Ecto neural progenitor cell (in vitro differentiated cells): ENCODE measurements at places on chromosomes 7 and 10.
A peak's percentile ranks its signal among the peaks of the same experiment; 100 is the strongest.

GRCh38 chr7:12719981-12720865 lies 32.8 kb downstream of the ARL4A start:
- DNase-seq: no peak

DNA sequence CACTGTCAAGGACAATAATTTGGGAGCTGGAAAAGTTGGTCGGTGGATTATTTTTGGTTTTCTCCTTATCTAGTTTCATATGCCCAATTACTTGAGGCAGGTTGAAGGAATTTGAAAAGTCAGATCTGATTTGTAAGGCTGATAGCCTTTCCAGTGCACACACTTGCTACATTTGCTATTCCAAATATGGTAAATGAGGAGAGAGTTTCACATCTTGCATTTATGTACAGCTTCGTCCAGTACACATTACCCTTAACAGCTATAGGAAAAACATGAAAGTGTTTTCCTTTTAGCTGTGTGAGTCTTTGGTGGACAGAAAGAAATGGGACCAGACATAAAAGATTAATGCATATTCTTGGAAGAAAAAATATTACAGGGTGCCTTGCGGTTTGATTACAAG lies 201.8 kb downstream of the CELF2 start:
- no peak for DNase-seq

GRCh38 chr10:102595897-102596296 lies 48.4 kb upstream of the TRIM8 start:
- no peak for DNase-seq

DNA sequence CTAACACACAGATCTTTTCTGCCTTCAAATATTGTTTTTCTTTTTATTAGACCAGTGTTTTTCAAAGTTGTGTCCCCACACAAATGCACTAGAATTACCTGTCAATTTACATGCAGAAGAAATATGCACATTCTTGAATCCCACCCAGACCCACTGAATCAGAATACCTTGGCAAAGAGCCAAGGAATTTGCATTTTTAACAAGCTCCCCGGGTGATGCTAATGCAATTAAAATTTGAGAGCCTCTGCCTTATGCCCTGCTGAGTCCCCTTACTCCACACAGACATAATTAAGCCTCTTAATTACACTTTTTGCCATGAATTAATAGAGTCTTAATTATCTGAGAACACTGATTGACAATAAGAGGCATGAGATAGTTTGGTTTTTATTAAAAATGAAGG lies 201.2 kb upstream of the GRB10 start:
- DNase-seq: no peak

DNA sequence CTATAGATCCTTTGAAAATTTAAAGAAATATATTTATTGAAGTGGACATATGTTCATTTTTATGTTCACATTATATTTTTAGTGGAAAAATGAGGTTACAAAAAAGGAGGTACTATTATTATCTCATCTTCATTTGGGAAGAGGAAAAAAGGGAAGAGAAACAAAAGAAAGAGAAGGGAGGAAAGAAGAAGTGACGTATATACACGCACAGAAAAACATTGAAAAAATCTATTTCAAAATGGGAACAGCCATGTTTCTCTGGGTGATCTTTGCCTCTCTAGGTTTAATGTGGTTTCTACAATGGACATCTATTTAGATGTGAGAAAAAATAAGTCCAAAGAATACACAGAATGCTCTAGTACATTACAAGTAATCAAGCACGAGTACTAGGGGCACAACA lies 14.8 kb downstream of the ANK3 start:
- no peak for DNase-seq

DNA sequence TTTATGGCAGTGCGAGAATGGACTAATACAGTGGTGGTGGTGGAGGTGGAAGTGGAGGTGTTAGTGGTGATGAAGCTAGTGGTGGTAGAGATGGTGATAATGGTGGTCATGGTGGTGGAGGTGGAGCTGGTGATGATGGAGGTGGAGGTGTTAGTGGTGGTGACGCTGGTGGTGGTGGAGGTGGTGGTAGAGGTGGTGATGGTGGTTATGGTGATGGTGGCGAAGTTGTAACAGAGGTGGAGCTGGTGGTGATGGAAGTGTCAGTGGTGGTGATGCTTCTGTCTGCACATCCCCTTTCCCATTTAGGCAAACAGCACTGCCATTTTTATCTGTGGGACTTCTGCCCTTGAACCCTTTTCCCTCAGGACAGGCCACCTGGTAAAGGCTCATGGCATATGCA lies 7.4 kb upstream of the PTPRN2 start:
- DNase-seq: peak; percentile 81

DNA sequence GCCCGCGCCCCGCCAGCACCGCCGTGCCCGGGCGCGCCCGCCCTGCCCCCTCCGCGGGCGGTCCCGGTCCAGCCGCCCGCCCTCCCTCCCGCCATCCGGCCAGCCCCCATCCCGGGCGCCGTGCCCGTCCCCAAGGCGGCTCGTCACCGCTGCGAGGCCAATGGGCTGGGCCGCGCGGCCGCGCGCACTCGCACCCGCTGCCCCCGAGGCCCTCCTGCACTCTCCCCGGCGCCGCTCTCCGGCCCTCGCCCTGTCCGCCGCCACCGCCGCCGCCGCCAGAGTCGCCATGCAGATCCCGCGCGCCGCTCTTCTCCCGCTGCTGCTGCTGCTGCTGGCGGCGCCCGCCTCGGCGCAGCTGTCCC lies at the start of gene HTRA1:
Gene HTRA1, plus strand, starts transcription at position 187 of the 362 bp plus-strand sequence. Its CDS starts 100 bp downstream, at position 287.
- DNase-seq: peak; percentile 78

- no peak for DNase-seq
These were observed 55.3 kb downstream of the PARD3 start for GRCh38 chr10:34759837-34760215.

- DNase-seq: no peak
These were observed 101.8 kb upstream of the TAC1 start for GRCh38 chr7:97630116-97630515.

DNA sequence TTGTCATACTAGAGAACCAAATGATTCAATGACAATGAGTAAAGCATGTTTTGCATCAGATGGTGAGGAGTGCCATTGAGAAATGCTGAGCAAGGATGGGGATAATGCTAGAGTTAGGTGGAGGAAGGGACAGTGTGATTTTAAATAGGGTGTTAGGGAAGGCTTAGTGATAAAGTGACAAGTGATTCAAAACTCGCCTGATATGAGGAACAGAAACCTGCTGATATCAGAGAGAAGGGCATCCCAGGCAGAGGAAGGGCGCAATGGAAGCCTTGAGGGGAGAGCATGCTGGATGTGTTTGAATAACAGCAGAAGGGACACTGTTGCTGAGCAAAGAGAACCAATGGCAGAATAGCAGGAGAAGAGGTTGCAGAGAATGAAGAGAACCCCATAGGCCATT lies 196.2 kb downstream of the NRG3 start:
- DNase-seq: no peak

DNA sequence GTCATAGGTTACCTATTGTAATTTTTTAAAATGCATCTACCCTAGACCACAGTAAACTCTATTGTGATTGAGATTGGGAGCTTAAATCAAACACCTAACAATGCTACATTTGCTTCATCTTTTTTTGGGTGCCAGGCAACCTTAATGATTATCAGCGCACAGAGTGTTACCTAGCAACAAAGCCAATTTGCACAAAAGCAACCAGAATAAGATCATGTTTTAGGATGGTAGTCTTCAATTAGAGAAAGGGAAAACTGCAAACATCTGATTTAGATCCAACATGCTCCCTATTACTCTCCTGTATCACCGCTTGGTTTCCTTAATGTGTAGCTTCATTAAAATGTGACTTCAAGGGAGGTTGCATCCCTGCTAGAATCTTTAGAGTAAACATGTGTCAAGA lies 226.9 kb downstream of the ABCA13 start:
- DNase-seq: no peak

GRCh38 chr10:80794994-80795393 lies 257.3 kb downstream of the SH2D4B start:
- no peak for DNase-seq

DNA sequence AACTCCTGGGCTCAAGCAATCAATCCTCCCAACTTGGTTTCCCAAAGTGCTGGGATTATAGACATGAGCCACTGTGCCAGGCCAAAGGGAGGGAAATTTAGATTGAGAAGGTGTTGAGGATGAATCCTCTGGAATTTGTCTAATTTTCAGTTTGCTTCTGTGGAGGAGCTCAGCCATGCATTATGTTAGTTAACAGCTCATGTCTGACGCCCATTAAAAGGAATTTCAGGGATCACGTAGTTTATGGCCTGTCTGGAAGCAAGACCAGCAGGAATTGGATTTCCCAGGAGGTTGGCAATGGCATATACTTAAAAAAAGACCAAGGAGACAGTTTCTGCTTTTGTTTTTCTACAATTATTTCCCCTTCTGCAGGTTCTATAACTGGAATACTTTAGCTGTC lies 165.7 kb downstream of the OTUD1 start:
- no peak for DNase-seq

DNA sequence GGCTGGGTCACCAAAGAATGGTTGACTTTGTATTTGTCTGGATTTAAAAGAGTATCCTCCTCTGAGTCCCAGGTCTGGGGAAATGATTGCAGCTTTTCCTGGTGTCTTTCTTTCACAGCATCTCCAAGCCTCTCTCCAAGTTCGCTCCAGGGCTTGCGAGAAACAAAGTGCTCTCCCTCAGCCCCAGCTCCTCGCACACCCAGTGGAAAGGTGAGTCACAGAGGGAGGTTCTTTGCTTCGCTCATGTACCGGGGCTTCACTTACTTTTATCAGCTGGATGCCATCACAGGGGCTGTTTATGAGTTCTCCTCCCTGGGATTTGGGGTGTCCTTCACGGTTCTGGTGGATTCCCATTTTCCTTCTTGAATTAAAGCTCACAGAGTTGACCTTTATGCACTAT lies 252.2 kb upstream of the PLPP4 start:
- no peak for DNase-seq

GRCh38 chr10:62082729-62083411 lies 181.4 kb downstream of the ARID5B start:
- no peak for DNase-seq

GRCh38 chr10:5616836-5617235 lies 49.6 kb downstream of the ASB13 start:
- DNase-seq: no peak

GRCh38 chr7:13748998-13749397 lies 240.5 kb downstream of the ETV1 start:
- peak; percentile 64 for DNase-seq

- DNase-seq: peak; percentile 20
These were observed 473.5 kb upstream of the ZMIZ1 start for GRCh38 chr10:78595269-78595619.

- DNase-seq: no peak
These were observed 908.3 kb downstream of the GRID1 start for GRCh38 chr10:85458324-85458723.

- no peak for DNase-seq
These were observed 80.0 kb upstream of the FEZF1 start for GRCh38 chr7:122384528-122384927.

- DNase-seq: no peak
These were observed 151.5 kb downstream of the KIF20B start for GRCh38 chr10:89852872-89853271.

DNA sequence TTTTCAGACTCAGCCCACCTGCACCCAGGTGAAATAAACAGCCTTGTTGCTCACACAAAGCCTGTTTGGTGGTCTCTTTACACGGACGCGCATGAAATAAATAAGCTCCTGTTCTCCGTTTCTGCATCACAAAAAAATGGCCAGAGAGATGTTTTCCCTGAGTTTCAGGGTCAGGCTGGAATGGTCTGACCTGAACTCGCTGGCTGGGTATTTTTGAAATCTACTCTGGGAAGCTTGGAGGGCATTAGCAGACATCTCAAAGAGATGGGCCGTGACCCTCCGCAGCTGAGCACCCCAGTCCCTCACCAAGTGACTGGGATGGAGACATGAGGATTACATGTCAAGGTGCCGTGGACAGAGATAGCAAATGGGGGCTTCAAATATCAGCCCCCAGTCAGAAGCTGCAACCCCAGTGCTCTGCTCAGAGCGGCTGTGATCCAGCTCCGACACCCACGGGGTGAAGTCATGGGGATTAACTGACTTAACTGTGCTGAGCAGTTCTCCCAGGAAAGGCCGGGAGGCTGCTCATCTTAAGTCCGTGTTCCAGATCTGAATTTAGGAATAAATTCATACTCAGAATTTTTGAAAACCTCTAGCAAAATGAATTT lies 22.3 kb downstream of the CALML5 start:
- DNase-seq: peak; percentile 51

- no peak for DNase-seq
These were observed 22.6 kb upstream of the PRTFDC1 start for GRCh38 chr10:24974976-24975375.

- DNase-seq: no peak
These were observed 276.2 kb upstream of the KLF14 start for GRCh38 chr7:131010029-131010716.

DNA sequence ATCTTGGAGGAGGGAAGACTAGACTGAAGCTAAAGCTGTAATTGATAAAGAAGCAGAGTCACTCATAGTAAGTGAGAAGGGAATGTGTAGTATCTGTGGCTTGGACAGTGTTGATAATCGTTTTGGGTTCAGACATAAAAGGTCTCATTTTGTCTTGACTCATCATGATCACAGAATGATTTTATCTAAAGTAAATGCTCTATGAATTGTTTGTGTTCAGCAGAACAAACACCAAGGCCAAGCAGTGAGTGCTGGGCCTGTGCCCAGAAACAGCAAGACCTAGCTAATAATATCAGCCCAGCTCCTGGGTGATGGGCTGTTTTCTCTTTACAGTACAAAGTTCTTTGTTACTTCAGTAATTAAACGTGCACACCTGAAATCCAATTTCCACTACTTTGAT lies 26.7 kb upstream of the CD36 start:
- no peak for DNase-seq

GRCh38 chr7:1566687-1567048 lies 3.2 kb downstream of the PSMG3 start:
- DNase-seq: no peak

DNA sequence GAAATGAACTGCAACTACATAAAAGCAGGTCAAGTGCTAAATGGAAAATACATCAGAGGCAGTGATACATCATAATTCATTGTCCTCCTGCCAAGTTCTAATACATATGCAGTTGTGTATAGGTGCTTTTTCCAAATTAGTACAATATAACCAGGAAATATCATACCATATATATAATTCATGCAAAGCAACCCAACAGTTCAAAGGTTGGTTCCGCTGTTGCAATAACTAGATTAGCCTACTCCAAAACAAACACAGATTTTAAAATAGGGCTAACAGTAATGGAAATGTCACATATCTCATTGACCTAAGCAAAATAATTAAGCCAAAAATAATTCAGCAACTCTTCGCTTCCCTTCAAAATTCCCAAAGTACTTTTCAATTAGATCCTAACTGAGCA lies 88.9 kb upstream of the NEBL start:
- no peak for DNase-seq
